ENCODE measurements at places on chromosomes 1 and 21. TPM values are rescaled to one million over a fixed set of nuclear protein-coding genes. Genes with fewer than 3 reads are reported as not detected.

FLG2 gene
- total RNA-seq, result not detected

UBASH3A gene
- total RNA-seq, result 41.1 TPM

TMEM51 gene
- not detected for total RNA-seq

NES gene
- not detected for total RNA-seq

FAM72C gene
- total RNA-seq, result 8.8 TPM

NR0B2 gene
- not detected for total RNA-seq

SPTA1 gene
- not detected for total RNA-seq

TENT5C gene
- total RNA-seq, result 4.2 TPM

RGS16 gene
- 70.7 TPM for total RNA-seq

COL16A1 gene
- 0.36 TPM for total RNA-seq

TTC22 gene
- total RNA-seq, result 5.3 TPM

ATXN7L2 gene
- total RNA-seq, result 15.6 TPM

CRTC2 gene
- total RNA-seq, result 56.4 TPM

CHI3L2 gene
- 5.1 TPM for total RNA-seq

CELF3 gene
- total RNA-seq, result not detected

PTPN22 gene
- 67.9 TPM for total RNA-seq

ANKRD34A gene
- 10.3 TPM for total RNA-seq

C1orf167 gene
- not detected for total RNA-seq

UCK2 gene
- total RNA-seq, result 92.2 TPM

STIL gene
- total RNA-seq, result 28.0 TPM

All from activated naive CD8-positive, alpha-beta T cell treated with anti-CD3 and anti-CD28 coated beads for 36 hours (primary cell).